Stromal cell of bone marrow (primary cell): ENCODE measurements at places on chromosomes 6 and 20.

DNA sequence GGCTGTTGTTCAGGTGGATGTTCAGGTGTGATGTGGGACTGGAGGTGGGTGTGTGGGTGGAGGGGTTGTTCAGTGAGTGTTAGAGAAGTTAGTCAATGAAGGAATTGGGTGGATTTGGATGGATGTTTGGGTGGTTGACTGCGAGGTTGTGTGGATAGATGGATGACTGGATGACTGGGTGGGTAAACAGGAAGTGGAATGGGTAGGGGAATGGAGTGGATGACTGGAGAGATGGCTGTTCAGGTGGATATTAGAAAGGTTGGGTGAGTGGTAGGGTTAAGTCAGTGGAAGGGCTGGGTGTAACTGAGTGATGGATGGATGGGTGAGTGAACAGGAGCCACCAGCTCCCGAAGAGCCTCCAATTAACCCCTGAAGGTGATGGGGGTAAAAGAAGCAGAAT is 27.9 kb downstream of the JPH2 start:
- no peak for DNase-seq

GRCh38 chr6:43103253-43103876 is 27.3 kb downstream of the PTK7 start:
- DNase-seq: no peak

DNA sequence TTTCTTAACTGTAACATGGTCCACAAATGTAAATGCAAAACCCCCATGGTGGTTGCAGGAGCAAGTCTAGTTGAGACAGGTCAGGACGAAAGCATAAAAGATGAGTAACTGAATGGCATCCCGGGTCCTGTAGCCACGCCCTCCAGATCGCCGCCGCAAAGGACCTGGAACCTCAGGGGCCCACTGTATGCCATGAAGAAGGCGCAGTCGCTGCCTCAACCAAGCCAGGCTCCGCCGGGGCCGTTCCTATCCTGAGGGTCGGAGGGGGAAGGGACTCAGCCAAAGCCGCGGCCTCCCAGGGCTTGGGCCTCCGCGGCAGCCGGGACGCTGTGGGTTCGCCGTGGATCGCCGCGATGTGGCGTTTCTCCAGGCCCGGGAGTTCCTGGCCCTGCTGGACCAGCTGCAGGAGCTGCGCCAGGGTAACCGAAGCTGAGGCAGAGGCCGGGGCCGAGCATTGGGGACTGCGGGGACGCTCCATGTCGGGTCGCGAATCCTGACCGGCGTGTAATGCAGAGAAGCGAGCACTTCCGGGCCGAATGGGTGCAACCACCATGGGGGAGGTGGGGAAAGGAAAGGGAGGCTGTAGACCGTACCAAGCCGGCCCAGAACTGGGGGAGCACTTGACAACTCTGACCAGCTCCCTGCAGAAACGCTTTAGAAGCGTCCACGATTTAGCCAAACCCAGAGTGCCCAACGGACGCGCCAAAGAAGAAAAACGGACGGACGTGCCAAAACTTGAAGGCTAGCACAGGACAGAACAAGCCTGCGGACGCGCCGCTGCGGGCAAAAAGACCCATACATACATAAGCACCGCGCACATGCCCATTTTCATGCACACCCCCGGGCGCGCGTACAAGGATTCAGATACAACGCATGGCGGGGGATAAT is 11.1 kb downstream of the RPL7L1 start:
- DNase-seq: peak; percentile 97

- peak; percentile 73 for DNase-seq
Measured at GRCh38 chr6:35148167-35148741, 7.1 kb upstream of the TCP11 start.

DNA sequence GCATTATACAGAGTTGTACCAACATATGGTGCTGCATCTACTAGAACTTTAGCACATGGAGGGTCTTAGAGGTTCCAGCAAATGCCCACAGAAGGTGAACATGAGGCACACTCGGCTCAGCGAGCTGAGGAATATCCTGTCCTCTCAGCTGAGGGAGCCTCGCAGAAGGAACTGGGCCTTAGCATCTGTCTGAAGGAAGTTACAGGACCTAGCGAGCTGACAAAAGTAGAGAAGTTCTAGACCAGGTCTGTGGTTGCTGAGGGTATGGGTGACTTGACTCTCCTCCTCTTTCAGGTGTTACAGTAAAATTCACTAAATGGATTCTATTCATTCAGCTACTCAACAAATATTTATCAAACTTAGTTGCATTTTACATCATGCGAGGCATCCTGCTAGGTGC is 157.2 kb downstream of the ZDHHC14 start:
- DNase-seq: no peak

DNA sequence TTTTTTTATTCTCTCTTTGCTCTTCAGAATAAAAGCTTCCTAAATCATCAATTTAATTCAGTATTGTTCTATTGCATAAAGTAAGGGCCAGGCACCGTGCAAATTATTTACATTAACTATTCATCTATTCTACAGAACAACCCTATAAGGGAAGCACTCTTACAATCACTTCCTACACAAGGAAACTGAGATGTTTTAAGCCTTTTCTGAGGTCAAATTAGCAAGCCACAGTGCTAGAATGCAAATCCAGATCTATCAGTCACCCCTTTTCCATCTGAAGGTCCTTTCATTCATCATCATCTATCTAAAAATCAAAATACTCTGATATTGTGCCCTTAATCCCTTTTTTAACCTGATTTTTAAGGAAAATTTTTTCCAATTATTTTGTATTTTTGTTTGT is 31.2 kb downstream of the FRK start:
- no peak for DNase-seq

- DNase-seq: no peak
Measured at GRCh38 chr20:57102160-57102559, 164.3 kb downstream of the BMP7 start.

DNA sequence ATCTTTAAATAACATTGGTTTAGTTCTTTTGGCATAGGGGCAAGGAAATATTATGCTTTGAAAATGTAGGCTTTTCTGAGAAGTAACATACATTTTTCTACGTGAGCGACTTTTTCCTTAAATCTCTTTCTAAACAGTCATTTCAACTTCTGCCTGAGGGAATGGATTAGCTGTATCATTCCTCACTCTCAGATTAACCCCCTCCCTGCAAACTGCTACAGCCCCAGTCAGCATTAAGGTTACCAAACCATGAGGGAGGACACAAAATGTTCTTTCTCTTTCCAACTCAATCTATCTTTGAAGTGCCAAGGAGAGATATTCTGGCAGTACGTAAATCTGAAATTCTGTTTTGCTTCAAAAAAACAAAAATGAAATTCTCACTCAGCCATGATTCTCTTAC is 231.3 kb upstream of the FLRT3 start:
- DNase-seq: no peak

DNA sequence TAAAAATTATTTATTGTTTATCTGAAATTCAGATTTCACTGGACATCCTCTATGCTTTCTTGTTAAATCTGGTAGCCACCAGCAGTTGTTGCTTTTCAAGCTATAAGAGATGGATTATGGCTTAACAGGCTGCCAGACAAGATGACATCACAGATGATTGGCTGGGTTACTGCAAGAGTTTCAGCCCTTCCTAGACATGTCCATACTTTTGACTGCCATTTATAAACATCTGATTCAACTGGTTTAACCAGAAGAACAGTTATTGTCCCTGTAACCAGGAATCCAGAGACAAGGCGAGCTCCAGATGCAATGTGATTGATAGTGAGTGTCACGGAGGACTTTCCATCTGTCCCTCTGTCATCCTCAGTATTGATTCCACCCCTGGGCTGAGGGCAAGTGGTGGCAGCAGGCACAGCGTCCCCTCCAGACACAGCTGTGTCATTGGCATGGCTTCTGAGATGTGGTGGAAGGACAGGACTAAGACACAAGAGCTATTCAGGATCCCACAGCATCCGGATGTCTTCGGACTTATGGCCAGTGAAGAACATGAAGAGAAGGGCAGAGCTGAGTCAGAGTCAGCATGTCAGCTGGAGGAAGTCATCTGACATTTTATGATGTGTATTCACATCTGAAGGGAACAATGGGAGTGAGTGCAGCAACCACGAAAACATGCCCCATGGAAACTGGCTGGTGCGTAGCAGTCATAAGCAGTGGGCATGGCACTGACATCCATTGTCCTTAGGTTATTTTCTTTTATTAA is 284.5 kb upstream of the CDYL start:
- no peak for DNase-seq

DNA sequence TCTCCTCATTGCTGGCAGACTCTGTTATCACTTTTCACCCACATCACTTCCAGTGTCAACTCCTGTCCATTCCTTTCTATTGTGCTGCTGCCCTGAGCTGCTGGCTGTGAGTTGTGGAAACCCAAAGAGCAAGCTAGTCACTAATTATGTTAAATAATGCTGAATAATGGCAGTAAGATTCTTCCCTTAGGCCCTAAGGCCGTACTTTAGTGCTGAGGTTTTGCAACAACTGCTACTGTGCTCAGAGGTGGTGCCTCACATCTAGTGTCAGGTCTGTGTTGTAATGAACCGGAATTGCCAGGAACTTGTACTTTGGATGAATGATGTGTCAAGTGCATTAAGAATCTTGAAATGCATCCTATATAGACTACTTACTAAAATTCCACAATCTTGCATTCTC is 372.2 kb upstream of the RNF217 start:
- DNase-seq: no peak

DNA sequence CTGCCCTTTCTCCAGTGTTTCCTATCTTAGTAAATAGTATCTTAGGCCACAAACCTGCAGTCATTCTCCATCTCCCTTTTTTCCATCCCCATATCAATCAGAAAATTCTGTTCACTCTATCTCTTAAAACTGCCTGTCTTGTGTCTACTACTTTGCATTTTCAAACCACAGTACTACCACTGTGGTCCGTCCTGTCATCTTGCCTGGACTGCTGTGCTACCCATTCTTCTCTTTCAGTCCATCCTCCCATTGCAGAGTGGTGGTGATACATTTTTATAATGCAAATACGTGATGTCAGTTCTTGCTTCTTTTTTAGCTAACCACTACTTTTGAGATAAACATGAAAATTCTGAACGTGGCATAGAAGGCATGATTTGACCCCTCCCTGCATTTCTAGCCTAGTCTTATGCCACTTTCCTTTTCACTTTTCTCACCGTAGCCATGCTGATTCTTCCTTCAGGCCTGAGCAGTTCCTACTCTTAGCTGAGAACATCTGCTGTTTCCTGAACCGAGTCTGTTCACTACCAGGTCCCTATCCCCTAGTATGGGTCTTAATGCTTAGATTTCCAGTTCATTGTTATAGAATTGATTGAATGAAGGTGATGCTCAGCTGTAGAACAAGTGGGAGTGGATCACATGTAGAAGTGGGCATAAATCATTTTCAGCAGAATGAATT is 13.8 kb downstream of the TBPL1 start:
- DNase-seq: no peak

DNA sequence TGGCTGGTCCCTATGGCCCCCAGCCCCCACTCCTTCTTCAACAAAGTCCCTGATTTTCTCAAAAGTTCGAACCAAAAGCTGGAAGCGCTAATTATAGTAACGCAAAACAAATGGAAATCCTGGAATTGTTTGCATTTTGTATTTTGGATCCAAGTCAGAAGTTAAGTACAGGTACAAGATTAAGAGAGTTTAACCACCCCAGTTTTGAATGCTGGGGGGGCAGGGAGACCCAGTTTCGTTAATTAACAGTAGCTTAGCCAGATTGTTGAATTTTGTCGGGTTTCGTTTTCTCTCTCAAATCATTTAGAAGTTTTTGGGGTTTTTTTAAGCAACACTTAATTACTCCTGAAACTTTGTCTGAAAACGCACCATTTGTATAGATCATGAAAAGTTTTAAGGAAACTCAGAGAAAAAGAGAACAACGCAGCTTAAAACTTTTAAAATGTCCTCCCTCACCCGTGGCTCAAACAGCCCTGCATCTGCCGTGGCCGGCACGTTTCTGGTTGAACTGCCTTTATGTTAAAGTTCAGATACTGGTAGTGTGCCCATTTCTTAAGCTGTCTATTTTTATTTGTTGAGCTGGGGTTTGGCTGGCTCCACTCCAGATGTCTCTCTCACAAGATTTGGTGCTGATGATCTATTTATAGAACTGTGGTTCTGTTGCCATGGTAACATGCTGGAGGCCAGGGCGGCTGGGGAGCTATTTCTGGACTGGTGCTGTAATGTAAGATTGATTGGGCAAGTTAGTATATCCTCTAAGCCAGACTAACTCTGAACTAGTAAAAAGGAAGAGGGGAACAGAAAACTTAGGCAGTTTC is 55.0 kb downstream of the GNAS start:
- DNase-seq: peak; percentile 99

DNA sequence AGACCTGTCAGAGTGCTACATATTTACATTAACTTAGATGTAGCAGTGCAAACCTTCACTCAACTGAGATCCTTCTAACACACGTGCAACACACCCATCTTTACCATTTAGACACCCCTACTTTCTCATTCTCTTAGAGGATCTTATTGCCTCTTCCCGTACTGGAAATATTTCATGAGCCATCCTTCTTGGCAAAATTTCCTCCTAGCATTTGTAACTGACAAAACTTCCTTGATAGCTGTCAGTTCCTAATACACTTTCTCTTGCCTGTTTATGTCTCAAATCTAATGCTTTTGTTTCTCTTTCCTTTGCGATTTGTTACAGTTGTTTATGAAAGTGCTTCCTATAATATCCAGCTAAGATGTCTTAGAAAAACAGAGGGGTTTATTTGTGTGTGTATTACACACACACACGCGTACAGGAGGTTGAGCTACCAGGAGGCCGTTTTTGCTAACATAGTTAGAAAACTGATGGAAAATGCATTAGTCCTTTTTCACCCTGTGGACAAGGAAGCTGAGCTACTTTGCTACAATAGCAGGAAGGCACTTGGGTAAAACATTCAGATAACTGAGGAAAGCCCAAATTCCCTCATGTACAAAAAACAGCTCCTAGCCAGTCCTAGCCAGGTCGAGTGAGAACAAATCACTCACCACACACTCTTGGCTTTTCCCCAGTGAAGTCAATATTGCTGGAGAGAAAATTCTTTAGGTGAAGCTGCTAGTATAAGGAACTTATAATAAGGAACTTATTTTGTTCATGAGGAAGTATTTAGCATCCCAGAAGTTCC is 153.6 kb downstream of the NFATC2 start:
- no peak for DNase-seq

DNA sequence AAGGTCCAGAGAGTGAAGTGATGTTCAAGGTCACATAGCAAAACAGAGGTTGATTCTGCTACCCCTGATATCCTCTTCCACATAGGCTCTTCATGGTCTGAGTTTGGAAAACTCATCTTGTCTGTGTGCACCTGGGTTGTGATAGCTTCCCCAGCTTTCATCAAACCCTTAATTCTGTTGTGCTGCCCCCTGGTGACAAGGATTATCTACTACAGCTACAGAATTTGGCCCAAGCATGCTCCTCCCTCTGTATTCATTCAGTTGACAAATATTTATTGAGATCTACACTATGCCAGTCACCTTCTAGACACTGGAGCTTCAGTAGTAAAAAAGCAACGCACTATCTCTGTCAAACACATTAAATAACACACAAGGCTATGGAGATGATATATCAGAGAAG is 50.4 kb downstream of the SMPDL3A start:
- peak; percentile 27 for DNase-seq

- peak; percentile 61 for DNase-seq
Measured at GRCh38 chr6:2971420-2972218, at the start of gene SERPINB6. SERPINB6 (minus strand) TSS chr6:2971567; CDS start chr6:2959332, 12,235 bp downstream.

DNA sequence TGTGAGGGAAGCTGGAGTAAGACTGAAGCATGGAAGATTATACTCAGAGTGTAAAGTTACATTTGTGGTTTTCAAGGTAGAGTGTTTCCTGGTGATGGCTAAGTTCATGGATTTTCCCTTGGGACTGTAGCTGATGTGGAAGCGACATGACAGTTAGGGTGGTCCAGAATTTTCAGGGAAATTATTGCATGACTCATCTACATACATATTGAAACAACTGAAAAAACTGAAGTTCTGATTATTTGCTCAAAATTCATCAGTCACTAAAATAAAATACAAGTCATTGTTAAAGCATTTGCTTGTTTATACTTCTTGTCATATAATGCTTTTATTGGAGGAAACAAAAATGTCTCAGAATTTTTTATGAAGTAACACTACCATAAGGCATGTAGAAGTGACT is 700.0 kb downstream of the RFPL4B start:
- DNase-seq: no peak
